ENCODE measurements at places on chromosomes 2 and 18.

- DNase-seq = no peak
Measured at GRCh38 chr2:199055336-199055735, 402.4 kb downstream of the SATB2 start.

DNA sequence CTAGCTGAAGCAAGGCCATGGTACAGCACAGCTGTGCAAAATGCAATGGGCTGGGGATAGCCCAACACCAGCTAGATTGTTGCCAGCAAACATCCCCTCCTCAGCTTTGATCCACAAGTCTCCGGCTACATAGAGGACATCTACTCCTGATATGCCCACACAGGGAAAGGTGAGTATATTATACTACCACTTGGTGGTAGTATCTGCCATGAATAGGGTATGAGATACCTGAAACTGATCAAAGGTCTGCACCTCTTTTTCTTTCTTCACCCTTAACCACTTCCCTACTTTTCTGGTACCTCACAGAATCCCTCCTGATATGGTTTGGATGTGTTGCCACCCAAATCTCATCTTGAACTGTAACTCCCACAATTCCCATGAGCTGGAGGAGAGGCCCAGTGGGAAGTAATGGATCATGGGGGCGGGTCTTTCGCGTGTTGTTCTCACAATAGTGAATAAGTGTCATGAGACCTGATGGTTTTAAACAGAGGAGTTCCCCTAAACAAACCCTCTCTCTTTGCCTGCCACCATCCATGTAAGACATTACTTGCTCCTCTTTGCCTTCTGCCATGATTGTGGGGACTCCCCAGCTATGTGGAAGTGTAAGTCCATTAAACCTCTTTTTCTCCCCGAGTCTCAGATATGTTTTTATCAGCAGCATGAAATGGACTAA lies 279.6 kb downstream of the TXNL1 start:
- DNase-seq = no peak

GRCh38 chr2:121707344-121707919 lies 29.2 kb downstream of the NIFK start:
- DNase-seq = no peak

DNA sequence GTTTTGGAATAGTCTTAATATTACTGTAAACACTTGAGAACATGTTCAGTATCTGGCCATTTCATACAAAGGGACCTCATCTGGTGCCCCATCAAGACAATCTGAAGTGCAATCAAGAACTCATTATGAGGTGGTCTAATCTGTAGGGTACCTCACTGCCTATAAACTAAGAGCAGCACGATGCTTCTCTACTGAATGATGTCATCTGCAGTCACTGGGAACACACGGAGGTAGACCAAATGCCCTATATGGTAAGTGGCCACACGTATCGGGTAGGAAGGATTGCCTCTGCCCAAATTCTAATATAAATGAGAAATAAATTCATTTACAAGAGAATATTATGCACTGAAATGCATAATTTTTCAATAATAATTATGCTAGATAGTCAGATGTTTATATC lies 90.4 kb downstream of the SLC8A1 start:
- DNase-seq = no peak

DNA sequence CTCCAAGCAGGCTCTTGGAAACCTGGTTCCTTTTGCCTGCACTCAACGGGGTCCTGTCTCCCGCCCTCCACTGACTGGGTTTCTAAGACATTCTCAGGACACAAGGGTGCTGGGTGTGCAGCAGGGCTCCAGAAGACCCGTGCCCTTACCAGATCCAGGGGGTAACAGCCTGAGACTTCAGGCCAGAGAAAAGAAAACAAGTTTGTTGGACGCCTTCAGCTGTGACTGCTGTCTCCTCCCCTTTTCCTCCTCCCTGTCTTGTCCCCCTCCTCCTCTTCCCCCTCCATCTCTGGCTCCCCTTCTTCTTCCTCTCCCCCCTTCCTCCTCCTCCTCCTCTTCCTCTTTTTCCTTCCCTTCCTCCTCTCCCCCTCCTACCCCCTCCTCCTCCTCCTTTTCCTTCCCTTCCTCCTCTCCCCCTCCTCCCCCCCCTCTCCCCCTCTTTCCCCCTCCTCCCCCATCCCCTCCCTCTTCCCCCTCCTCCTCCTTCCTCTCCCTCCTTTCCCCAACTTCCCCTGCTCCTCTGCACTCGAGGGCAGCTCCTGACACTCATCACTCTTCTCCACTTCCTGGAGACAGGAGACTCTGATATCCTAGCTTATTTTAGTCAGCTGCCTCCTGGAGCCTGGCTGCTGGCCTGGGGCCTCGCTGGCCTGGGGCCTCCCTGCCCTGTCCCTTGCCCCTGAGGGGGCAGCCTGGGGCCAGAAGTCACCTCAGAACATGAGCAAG lies 12.4 kb downstream of the ADRA2B start:
- DNase-seq = no peak

GRCh38 chr2:1707771-1708418 lies 36.4 kb downstream of the PXDN start:
- peak; percentile 89 for DNase-seq
